ENCODE measurements at places on chromosomes 4 and X.

DNA sequence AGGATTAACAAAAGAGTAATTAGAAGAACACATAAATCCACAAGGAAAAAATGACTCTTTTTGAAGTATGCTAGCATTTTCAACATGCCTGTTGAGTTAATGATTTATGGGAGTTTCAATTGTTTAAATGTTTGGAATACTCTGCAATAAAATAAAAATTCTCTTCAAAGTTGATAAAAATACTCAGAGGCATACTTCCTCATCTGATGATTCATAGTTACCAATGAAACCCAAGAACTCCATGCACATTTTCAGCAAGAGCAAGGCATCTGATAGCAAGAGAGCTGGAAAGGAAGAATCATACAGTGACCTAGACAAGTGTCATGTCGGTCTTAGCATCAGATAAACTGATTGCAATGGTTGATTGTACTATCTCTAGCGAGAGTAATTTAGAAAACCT lies 443.7 kb upstream of the ATOH1 start:
- DNase-seq, result peak; percentile 21

GRCh38 chrX:69088171-69088938 lies 76.9 kb downstream of the PJA1 start:
- peak; percentile 38 for DNase-seq

DNA sequence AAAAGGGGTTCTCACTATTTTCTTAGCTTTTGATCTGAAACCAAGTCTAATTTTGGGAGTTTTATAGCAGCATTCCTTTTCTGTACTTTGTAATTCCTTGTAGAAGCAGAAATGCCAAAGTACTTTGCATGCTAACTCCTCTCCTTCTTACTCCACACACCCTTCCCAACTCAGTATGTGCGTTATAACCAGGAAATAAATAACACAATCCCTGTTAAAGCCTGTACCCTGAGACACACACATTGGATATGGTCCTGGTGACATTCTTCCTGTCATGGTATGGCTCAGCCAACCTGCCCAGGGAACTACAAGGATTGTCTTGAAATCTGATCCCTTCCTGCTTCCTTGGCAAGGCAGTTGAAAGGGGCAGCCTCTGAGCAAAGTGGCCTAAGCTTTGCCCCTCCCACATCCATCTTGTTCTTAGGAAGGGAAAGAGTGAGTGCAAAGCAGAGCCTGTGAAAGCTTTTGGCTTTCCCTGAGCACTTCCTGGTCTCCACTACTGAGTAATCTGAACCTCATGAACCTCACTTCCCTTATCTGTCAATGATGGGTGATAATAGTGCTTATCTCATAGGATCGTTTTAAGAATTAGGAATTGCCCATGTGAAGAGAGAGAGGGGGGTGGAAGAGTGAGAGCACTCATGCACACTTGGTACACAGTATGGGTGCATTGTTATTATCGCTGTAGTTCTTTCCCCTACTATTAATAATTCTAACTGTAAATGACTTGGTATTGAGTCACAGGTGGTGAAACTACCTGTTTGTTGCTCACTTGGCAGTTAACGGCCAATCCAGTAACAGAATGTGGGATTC lies 109.3 kb downstream of the AFF2 start:
- no peak for DNase-seq

DNA sequence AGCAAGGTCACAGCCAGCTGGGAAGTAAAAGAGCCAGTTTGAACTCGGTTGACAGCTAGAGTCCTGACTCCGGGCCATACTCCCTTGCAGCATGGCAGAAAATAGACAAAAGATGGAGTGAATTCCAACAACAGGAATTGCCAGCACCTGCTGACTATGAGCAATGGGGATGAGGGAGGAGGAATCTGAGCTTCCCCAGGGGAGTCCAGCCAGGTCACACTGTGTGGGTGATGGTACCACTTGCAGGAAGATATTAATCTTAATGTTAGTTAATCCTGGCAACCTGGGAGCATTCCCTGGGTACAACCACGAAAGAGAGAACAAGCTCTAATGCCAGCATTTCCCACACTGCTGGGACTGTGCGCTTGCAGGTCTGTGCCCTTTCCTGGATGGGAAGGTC lies 48.1 kb upstream of the S100G start:
- DNase-seq, result no peak

DNA sequence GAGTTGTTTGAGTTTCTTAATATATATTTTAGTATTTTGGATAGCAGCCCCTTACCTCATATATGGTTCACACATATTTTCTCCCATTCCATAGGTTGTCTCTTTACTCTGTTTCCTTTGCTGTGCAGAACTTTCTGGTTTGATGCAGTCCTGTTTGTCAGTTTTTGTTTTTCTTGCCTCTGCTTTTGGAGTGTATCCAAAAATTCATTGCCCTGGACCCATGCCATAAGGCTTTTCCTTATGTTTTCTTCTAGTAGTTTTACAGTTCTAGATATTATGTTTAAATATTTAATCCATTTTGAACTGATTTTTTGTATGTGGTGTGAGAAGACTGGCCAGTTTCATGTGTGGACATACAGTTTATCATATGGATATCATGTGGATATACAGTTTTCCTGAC lies 58.5 kb upstream of the NUDT6 start:
- no peak for DNase-seq

- DNase-seq, result no peak
Observed at GRCh38 chr4:10877076-10877475, 192.5 kb upstream of the CLNK start.

- DNase-seq, result peak; percentile 79
Observed at GRCh38 chr4:107939307-107939706, 8.0 kb downstream of the CYP2U1 start.

DNA sequence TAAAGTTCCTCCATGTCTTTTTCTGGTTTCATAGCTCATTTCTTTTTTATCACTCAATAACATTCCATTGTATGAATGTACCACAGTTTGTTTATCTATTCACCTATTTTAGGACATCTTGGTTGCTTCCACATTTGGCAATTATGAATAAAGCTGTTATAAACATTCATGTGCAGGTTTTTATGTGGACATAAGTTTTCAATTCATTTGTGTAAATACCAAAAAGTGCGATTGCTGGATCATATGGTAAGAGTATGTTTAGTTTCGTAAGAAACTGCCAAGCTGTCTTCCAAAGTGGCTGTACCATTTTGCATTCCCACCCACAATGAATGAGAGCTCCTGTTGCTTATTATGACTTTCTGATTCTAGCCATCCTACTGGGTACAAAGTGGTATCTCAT lies 36.3 kb upstream of the ZFX start:
- DNase-seq, result peak; percentile 75

GRCh38 chr4:82352825-82353366 lies 20.9 kb downstream of the HNRNPD start:
- DNase-seq, result peak; percentile 16

DNA sequence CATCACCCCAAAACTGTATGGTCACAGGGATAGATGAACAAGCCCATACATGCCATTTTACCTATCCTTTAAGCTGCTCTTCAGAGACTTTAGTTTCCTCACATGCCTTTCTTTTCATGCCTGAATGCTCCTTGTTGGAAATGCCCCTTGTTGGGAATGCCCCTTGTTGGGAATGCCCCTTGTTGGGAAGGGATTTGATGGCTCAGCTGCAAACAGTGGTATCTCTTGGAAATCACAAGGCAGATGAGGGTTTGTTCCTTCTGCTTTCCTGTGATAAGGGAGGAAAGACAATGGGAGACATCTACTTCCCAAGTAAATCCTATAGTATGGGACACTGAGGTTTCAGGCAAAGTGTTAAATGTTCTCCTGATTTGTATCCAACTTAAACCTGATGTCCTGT lies 11.5 kb downstream of the CXCL2 start:
- no peak for DNase-seq

- DNase-seq, result peak; percentile 26
Observed at GRCh38 chr4:137768196-137768595, 235.9 kb upstream of the PCDH18 start.

DNA sequence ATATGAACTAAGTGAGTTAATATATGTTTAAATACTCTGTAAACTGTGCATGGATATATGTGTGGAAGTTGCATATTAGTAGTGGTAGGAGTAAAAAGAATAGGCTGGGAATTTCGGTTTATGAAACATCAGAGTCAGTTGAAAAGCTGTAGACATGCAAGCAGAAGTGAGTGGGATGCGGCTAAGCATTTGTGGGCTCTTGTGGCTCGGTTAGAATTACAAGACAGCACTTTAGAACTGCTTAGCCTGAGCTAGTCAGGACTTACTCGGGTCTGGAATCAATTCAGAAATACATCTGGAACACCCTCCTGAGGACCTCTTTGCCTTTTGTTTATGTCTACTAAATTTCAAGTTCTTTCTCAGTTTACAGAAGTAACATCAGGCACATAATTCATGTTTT lies 93.6 kb downstream of the AFF2 start:
- no peak for DNase-seq

- peak; percentile 89 for DNase-seq
Observed at GRCh38 chrX:74421036-74421739, at the start of gene SLC16A2. SLC16A2 (plus strand) TSS chrX:74421493; CDS start chrX:74421638, 145 bp downstream.

DNA sequence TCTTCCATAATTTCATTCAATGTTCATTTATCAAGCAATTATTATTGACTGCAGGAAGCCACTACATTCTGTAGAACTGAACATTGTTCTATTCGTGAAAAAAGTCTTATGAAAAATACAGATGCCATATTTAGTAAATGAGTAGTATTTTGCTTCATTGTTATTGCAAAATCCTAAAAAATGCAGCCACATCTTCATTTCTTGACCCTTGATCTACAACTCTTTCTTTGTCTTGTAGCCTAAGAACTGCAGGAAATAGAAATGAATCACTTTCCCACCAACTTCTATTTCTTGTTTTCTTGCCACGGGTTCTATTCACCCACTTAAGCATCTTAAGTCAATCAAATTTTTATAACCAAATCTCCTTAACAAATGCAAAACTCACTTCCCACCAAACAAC lies 63.3 kb downstream of the KCNIP4 start:
- DNase-seq, result peak; percentile 88

DNA sequence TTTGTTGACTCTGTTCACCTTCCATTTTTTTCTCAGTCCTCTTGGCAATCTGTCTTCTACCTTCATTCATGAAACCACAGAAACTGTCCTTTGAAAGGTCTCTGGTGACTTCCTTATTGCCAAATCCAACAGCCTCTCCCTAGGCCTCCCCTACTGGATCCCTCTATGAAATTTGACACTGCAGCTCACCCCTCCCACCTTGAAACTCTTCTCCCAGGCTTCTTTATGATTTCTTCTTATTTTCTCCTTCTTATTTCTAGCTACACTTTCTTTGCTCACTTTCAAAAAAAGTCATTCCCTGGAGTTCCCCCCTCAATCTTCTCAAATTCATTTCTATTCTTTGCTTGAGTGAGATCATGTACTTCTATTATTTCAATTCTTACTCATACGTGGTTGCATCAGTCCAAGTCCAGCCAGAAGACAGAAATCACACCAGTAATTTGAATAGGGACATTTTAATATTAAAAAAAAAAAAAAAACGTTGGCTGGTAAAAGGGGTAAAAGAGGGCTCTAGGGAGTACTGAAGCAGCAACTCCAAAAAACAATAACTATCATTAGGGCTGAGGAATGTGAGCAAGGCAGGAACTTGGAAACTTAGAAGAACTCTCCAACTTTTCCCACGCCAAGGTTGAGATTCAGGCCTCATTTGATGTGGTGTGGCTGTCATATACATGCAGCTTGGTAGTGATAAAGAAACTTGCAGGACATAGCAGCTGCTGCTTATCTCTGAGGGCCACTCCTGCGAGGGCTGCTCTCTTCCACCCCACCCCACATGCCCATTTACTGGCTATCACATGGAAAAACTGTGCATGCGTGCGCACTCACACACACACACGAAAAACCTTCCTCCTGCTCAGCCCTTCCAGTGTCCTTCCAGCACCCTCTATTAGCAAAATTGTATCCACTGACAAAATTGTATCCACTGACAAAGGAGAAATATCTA lies 169.8 kb upstream of the GALNT7 start:
- DNase-seq, result peak; percentile 56

GRCh38 chrX:149374751-149375150 lies 130.4 kb downstream of the IDS start:
- DNase-seq, result peak; percentile 52

DNA sequence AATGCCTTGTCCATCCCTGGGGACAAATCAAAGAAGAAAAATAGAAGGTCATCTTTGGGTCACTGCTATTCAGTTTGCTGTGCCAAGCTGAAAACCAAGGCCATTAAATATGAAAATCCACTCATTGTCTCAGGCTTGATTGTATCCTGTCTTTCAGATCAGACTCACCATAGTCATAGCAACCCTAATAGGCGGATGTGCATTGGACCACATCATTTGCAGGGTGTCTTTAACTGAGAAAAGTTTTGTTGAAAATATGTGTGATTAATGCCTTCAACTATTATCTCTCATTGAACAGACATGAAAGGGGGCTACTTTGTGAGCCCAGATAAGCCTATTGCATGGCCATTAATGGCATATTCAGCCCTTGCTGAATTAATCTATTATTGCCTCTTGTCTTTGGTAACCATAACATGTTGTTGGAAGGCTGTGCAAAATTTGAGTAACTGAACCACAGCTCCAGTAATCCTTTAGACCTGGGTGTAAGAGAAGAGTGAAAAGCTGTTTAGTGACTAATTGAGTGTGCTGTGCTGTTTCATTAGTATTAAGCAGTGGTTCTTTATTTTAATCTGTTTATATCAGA lies 453.6 kb upstream of the EPHA5 start:
- DNase-seq, result no peak

GRCh38 chr4:88008743-88009171 lies 1.3 kb downstream of the PKD2 start:
- DNase-seq, result peak; percentile 85

DNA sequence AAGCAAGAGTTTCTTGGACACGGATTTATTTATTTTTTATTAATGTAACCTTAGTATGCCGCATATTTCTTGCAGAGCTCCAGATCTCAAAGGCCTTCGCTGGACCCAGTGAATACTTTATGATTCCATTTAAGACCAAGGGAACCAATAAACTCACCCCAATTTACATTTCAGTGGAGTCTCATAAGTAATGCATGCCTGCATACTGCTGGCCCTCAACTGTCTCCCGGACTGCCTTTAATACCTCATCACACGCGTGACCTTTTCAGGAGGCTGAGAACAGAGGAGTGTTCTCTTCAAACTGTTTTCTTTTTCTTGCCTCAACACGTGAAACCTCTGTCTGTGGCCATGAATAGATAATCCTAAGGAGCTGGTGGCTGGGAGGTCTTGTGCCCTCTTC lies 240.9 kb downstream of the STIM2 start:
- DNase-seq, result no peak

- peak; percentile 57 for DNase-seq
Observed at GRCh38 chr4:128379860-128380259, 92.2 kb upstream of the PGRMC2 start.

- no peak for DNase-seq
Observed at GRCh38 chr4:146506272-146506671, 15.5 kb downstream of the SLC10A7 start.

DNA sequence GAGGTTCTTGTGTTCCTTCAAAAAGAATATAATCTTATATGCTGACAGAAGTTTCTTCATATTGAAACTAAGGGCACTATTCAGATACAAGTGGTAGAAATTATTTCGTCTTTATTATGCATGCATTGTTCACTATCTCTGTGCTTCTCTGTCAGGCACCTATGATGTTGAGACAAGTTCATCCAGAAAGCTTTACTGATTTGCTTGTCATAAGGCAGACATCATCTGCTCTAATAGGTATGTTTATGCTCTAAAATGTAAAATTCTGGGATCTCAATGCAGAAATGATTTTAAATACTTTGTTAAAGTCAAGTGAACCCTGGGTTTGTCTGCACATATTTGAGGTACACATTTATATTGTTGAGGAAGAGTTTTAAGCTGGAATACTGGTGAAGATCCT lies 3.6 kb downstream of the UGT2B11 start:
- no peak for DNase-seq

- DNase-seq, result no peak
Observed at GRCh38 chrX:82384401-82384800, 1123.7 kb upstream of the POU3F4 start.
